Left ventricle myocardium superior (tissue), 1 donor: ENCODE measurements at places on chromosomes 7 and 10. TPM values are rescaled to one million over a fixed set of nuclear protein-coding genes. Genes with fewer than 3 reads are reported as not detected.

Gene SPDYE11
- not detected for total RNA-seq

DNA sequence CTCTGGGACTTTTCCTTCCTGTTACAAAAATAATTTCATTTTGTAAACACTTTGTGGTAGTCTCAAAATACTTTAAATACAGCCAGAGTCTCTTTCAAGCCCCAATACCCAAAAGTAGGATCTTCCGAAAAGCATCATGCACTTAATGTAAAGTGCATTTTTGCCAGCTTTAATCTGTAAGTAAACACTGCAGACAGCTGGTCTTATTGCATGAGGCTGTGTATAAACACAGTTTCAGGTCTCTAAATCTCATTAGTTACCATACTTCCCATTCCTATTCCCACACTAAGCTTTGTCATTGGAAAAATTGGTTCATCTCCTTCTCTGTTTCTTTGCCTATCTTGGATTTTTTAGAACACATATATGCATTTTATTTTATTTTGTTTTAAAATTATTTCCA lies 87.6 kb upstream of the GNAI1 start:
- DNase-seq: no peak

Gene GIMAP5
- 9.8 TPM for total RNA-seq

DNA sequence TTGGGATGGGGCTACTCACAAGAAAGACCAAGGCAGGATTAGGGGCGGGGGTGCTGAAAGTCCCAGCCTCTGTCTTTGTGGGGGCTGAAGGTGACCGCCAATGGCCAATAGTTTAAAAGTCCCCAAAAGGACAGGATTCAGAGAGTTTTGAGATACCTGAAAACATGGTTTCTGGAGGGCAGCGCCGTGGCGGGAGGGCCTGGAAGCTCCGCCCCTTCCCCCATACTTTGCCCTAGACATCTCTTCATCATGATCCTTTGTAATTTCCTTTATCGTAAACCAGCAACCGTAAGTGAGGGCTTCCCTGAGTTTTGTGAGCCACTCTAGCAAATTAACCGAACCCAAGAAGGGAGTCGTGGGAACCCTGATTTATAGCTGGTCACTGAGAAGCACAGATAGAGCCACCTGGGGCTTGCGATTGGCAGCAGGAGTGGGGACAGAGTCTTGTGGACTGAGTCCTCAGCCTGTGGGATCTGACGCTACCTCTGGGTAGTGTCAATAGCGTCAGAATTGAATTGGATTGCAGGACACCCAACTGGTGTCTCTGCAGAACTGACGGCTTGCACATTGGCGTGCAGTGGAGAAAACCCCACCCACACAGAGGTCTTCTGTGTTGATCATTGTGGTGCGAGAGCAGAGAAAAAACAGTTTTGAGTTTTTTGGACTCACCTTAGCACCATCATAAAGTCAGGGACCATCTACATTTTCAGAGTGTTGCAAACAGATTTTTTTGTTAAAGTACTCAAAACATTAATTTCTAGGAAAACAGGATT lies 169.3 kb downstream of the USP6NL start:
- DNase-seq: no peak

- DNase-seq: no peak
Observed at GRCh38 chr7:7746458-7746857, 28.1 kb upstream of the RPA3 start.

Gene SPDYE8
- not detected for total RNA-seq

- DNase-seq: peak; percentile 45
Observed at GRCh38 chr7:131948434-131949053, 392.1 kb upstream of the PODXL start.

Gene MYPN
- 107 TPM for total RNA-seq

DNA sequence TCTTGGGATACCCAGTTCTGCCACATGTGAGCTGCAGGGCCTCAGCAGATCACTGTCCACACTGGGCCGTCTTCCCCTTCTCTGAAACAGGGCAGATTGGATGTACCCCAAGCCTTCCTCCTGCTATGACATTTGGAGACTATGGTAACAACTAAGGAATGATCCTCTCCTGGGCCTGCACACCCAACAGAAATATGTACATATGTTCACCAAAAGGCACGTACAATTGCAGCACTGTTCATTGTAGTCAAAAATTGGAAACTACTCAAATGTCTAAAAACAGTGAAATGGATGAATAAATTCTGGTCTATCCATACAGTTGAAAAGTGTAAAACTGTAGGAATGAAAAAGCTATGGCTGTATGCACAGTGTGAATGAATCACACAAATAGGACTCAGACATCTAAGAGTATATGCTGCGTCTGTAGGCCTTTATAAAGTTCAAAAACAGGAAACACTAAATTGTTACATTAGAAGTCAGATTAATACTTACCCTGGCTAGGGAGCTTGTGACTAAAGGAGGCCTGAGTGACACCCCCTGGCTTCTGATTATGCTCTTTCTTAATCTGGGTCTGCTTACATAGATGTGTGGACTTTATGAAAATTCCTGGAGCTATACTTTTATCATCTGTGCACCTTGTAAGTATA lies 16.1 kb upstream of the XPNPEP1 start:
- no peak for DNase-seq

Gene CD36
- total RNA-seq: 1,393 TPM
